Right lung (tissue), 10 donors: ENCODE measurements at places on chromosomes 16 and 17. TPM values are rescaled to one million over a fixed set of nuclear protein-coding genes. Genes with fewer than 3 reads are reported as not detected.

CSH2 gene
- polyA plus RNA-seq, result 5.8 TPM

- DNase-seq, result no peak
These were observed 230.3 kb downstream of the MAP2K4 start for GRCh38 chr17:12250973-12251372.

GRCh38 chr17:78174870-78175642 lies 6.7 kb downstream of the SYNGR2 start:
- DNase-seq, result no peak

GRCh38 chr17:40506786-40507185 lies 5.4 kb upstream of the TNS4 start:
- no peak for DNase-seq

- no peak for DNase-seq
These were observed 4.1 kb upstream of the KDM8 start for GRCh38 chr16:27199235-27199586.

DNA sequence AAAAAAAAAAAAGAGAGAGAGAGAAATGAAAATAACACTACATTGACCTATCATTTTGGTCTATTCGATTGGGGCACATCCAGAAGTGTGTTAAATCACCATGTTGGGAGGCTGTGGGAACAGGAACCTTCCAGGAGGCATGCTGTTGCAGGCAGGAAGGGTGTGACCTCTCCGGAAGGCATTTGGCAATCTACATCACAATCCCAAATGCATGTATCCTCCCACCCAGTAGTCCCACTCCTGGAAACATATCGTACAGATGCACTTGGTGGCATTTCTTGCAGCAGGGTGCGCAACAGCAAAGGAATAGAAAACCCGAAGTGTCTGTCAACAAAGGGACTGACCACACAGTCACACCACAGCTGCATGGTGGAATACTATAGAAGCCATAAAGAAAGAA lies 7.9 kb downstream of the PLLP start:
- DNase-seq, result no peak

DNA sequence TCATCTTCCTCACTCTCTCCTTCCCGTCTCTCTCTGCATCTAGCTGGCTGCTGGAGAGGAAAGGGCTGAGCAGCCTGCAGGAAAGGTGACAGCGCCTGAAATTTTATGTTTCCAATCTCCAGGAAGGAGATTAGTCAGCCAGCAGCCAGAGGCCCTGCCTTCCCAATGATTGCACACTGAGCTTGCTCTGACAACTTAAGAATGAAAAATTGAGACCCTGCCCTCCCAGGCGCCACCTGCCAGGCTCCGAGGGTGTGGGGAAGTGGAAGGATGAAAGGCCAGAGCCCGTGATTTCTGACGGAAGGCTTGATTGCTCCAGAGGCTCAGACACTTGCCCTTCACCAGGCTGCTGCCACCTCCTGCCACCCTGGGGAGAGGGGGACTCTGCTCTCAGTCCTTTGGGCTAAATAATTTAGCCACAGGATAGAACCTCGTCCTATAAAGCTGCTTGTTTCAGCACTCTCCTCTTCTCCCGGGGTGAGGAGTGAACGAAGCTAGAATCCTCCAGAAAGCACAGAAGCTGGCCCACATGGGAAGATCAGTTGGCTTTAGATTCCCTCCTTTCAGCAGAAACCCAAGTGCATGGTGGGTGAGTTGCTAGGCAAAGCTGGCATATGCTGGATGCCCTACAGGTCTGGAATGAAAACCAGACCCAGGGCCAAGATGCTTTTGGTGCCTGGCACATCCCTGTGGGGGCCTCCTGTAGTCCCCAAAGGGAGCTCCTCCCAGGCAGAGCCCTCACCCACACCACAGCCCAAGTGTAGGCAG lies 33.5 kb downstream of the GRIN2C start:
- DNase-seq, result no peak

DNA sequence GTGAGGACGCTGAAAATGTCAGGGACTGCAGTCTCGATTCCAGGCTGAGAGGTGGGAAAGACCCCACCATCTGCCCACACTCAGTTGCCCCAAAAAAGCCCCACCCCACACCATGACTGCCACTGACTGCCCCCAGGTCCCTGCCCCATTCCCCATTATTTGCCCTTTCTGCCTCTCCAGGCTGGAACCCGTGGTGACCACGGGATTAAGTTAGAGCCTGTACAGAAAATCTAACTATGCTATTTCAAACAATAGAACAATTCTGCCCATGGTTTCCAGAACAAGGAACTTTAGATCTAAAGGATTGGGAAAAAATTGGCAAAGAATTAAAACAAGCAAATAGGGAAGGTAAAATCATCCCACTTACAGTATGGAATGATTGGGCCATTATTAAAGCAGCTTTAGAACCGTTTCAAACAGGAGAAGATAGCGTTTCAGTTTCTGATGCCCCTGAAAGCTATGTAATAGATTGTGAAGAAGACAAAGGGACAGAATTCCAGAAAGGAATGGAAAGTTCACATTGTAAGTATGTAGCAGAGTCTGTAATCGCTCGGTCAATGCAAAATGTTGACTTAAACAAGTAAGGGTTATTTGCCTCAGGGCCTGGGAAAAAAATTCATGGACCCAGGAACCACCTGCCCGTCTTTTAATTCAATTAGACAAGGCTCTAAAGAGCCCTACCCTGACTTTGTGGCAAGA lies 14.4 kb downstream of the FLYWCH1 start:
- no peak for DNase-seq
